ENCODE measurements at places on chromosomes 1 and 21.

DNA sequence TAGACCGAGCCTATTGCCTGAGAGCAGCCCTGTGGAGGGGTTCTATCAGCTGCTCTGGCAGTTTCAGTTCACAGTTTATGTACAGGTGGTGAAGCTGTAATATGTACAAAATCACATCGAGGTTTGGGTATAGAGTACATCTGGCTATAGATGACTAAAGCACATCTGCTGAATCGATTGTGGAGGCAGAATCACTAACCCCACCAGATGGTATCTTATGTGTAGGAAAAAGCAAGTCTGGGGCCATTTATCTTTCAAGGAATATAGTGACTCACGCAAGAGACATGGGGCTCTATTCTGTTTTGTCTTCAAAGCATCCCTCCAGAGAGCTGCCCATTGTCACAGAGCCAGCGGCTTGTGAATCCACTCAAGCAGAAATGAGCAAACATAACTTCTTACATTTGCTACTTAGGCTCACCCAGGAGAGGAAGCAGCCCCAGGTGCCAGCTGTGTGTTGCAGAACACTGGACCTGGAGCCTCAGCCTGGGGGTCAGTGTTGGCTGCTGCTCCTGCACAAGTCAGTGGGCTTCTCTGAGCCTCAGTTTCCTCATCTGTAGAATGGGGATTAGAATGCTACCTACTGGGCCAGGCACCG lies 21.3 kb downstream of the MIIP start:
- DNase-seq: no peak

- DNase-seq: no peak
Measured at GRCh38 chr1:20079661-20080305, 9.8 kb downstream of the PLA2G5 start.

GRCh38 chr1:185342672-185343259 lies 25.7 kb upstream of the IVNS1ABP start:
- no peak for DNase-seq

- DNase-seq: no peak
Measured at GRCh38 chr1:41481109-41481775, 3.2 kb downstream of the EDN2 start.

- DNase-seq: no peak
Measured at GRCh38 chr21:18840239-18840638, 436.7 kb upstream of the TMPRSS15 start.

- DNase-seq: no peak
Measured at GRCh38 chr1:9437961-9438430, 101.3 kb upstream of the SLC25A33 start.

DNA sequence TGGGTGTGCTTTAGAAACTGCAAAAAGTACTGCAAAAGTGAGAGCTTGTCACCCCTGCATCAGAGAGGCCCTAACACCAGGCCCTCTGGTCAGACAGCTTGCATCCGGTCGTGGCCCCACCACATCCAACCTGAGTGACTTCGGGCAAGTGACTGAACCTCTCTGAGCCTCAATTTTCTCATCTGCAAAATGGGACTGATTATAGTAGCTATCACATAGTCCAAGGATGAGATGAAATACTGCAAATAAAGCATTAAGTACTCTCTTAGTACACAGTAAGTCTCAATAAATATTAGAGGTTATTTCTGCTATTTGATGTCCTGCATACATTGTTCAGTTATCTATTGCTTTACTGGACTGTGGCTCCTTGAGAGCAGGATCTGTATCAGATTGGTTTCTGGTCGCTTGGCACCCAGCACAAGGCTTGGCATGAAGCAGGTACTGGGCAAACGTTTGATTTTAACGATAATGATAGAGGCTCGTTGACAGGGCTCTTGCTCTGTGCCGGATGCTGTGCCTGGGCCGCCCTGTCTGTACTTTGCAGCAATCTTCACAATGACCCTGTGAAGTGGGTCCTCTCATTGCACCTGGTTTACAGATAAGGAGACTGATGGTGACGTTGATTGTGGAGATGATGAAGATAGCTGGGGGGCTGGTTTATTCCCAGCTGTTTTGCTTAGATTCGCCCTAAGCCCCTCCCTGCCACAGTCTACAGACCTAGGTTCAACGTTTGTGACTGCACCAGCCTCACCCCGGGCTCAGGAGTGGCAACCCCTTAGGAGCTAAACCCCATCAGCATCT lies 43.6 kb downstream of the RAP1GAP start:
- DNase-seq: no peak

GRCh38 chr1:110444561-110444960 lies 6.4 kb upstream of the PROK1 start:
- DNase-seq: no peak

- DNase-seq: no peak
Measured at GRCh38 chr1:212471286-212471685, 38.6 kb downstream of the NENF start.

GRCh38 chr1:207646944-207647579 lies 2.1 kb downstream of the CR1L start:
- DNase-seq: no peak

DNA sequence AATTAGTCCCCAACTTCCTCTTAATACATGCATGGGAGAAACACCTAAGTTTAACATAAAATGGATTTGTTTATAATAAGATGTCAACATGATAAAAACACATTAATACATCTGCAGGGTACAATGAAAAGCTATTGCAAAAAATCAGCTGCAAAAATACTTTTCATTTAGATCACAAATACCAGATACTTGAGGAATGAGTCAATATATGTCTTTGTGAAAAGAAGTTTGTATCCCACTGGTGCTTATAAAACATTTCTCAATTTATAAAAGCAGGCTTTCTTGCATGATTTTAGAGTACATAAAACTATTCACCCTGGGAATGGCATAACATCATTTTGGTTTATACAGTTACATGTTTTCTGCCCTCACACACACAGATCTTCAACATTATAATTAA lies 18.6 kb upstream of the PRKAA2 start:
- no peak for DNase-seq

- DNase-seq: no peak
Measured at GRCh38 chr1:22437573-22437972, 14.1 kb upstream of the ZBTB40 start.

DNA sequence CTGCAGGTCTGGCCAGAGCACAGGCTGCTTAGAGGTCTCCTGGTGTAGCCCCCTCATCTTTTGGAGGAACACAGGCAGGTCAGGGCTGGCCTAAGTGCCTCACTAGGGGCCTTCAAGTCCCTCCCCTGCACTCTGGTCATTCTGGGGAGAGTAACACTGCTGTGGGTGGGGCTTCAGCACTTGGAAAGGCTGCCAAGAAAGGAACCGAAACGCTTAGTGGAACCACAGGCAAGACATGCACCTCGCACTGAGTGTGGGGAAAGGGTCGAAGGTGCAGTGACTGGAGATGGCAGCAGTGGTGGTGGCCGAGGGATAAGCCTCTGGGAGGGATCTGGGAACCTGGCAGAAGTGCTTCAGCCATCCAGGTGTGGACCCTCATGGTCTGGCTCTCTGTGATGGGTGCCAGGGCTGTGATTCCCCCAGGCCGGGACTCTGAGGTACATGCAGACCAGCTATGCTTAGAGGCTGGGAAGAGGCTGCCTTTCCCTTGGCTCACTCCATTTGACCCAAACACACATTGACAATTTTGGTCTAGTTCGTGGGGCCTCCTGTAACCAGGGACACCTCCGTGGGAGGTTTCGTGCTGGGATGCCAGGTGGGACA lies 182.9 kb upstream of the CSF3R start:
- no peak for DNase-seq

GRCh38 chr1:154418062-154418921 lies 13.1 kb downstream of the IL6R start:
- peak; percentile 27 for DNase-seq

GRCh38 chr1:33074193-33074945 lies 6.6 kb upstream of the AZIN2 start:
- no peak for DNase-seq

- DNase-seq: no peak
Measured at GRCh38 chr1:246795906-246796694, 71.9 kb downstream of the SCCPDH start.

DNA sequence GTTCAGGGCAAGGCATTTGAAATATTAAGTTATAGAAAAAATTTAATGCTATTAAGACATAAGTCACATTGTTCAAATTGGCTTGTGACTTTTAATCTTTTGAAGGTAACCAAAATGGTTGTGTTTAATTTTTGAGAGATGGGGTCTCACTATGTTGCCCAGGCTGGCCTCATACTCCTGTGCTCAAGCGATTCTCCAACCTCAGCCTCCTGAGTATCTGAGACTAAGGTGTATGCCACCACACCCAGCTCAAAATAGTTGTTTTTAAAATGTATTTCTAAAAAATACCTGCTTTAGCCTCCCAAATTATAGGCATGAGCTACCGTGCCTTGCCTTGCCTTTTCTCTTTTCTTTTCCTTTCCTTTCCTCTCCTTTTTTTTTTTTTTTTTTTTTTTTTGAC lies 26.0 kb upstream of the CHAF1B start:
- DNase-seq: no peak

GRCh38 chr1:170929835-170930554 lies 5.3 kb upstream of the MROH9 start:
- no peak for DNase-seq

- no peak for DNase-seq
Measured at GRCh38 chr1:158115126-158115525, 65.6 kb upstream of the CD1D start.

Measured in activated T-helper 9 cell treated with anti-CD3 and anti-CD28 coated beads, Interleukin-2, amount 50 U/mL, for 16 hours (primary cell).